Pons (tissue), 1 donor: ENCODE measurements at places on chromosomes 1 and 21.
A peak's percentile ranks its signal among the peaks of the same experiment; 100 is the strongest.

DNA sequence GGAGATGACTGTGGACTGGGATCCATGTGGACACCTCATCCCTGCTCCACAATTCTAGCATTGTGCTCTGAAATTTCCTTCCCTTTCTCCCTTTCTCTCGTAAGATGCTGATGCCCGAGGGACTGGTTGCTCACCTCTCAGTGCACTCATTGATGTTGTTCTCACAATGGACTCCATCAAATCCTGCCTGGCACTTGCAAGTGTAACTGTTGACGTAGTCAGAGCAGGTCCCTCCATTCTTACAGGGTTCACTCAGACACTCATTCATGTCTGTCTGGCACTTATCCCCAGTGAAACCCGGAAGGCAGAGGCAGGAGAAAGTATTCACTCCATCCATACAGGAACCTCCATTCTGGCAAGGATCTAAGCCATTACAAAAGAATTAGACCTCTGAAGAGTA is 45.1 kb upstream of the ADAM30 start:
- no peak for DNase-seq

GRCh38 chr1:8460132-8460544 is 142.2 kb downstream of the SLC45A1 start:
- DNase-seq: peak; percentile 76

DNA sequence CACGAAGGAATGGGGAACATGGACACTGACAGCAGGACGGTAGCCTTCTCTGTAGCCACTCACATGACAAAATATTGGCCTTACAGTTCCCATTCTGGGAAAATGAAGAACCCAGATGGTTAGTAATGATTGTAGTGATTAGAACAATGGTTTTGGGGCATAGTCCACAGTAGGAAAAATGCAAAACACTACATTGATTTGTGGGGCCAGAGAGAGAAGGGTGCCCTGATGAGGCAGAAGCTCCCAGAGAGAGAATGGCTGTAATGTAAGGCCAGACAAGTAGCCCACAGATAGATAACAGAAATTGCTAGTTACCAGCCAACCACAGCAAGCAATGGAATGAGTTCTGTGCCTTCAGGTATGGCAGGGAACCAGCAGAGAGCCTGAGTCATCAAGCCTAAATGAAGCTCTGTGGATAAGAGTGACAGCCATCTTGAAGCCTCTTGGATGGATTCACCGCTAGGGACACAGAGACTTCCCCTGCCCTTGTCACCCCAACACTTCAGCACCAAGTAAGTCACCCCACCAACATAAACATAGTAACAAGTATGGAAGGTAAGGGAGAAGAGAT is 206.1 kb downstream of the BACH1 start:
- DNase-seq: no peak

GRCh38 chr1:193525917-193526710 is 339.7 kb upstream of the B3GALT2 start:
- DNase-seq: no peak

DNA sequence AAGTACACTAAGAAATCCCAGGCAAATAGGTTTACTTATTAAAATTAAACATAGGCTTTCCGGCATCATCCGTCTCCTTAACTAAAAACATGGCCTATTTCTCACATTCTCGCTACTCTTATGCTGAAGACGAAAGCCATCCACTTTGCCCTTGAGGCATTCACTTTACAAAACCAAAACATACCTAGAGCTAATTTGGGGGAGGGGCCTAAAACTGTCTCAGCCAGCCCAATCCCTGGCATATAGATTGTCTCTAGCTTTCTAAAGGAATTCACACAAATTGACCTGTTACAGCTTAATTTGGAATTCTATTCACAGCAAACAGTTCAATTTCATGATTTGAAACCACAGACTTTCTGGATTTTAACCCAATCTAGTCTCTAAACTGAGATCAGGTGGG is 34.8 kb downstream of the SLC35D1 start:
- no peak for DNase-seq

- no peak for DNase-seq
Observed at GRCh38 chr1:113812661-113813135, 422 bp upstream of the RSBN1 start.

DNA sequence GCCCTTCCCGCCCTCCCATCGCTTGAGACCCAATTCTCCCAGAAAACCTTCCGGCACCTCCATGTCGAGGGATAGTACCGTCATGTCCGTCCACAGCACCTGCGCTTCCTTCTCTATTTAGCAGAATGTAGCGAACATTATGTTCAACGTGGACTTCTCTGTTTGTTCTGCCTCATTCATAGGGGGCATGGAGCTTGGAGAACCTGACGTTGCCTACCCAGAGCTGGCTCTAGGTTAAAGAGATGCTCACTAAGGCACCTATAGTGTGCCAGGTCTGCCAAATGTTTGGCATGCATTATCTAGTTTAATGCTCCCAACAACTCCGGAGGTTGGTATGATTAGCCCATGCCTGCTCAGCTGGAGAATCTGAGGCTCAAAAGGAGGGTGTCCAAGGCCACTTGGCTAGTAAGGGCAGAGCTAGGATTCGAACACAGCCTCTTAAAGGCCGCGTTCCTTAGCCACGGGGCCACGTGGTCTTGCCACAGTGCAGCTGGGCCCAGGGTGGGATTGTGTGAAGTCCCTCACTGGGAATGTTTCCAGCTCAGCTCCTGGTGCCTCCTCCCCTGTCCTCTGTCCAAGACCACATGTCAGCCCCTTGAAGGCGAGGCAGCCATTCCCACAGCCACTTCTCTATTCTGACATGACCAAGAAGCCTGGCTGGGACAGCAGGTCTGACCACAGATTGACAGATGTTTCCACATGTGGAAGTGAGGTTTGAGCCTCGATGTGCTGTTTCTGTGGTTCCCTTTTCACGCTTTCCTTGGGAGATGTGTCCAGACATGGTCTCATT is 57.8 kb downstream of the RUNX3 start:
- peak; percentile 77 for DNase-seq

DNA sequence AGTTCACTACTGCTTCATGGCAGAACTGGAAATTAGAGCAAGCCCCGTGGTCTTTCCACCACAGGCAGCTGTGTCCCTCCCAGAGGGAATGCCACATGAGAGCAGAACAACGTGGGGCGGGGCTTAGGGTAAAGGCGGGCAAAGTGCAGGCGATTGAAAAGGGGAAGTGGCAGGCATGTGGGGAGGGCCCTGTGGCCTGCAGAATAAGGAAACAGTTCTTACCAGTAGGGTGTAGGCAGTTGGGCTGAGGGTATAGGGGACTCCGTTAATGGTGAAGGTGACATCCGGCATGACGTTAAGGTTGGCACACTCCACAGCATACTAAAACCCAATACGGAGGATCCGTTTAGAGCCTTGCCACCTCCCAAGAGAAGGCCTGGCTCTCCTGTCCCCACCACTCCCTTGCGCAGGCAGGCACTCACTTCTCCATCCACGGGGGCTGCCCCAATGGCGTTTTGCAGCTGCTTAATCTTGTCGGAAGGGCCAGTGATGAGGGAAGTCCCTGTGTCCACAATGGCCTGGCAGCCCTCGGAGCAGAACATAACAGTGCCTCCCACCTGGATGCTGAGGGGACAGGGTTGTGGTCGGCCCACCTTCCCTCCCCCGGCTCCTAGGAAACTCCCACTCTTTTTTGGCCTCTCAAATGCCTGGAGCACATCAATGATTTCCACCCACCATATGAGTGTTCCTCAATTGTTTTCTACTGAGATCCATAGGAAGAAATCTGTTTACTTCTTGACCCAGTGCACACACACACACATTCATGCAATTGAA is 9.1 kb upstream of the RAB7B start:
- peak; percentile 86 for DNase-seq

GRCh38 chr1:107829036-107829770 is 135.8 kb downstream of the VAV3 start:
- DNase-seq: no peak
